Activated naive CD4-positive, alpha-beta T cell treated with anti-CD3 and anti-CD28 coated beads, Interleukin-2, amount 10 ng/mL, durations not matched to agents 7 days and 5 days (primary cell): ENCODE measurements at places on chromosomes 7 and 10.

DNA sequence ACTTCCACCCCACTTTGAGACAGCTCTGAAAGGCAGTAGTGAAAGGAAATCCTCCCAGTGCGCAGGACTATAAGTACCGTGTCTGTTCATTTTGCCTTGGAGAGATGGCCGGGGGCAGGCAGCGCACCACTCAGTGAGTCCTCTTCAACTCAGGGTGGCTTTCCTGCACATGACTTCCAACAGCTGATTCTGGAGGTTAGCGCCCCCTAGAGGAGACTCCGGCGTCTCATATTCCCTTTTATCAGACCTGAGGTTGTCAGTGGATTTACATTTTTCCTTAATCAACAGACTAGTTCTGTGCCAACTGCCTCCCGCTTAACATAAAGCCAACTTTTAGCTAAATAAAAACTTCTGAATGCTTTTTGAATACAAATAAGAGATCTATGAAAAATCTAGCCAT is 101.0 kb downstream of the HERPUD2 start:
- peak; percentile 43 for DNase-seq
- H3K27me3 ChIP-seq = no peaks in the 10 kb centered on the region
- H3K4me3 ChIP-seq = no peak overlapping the region
- H3K36me3 ChIP-seq = no peaks in the 10 kb centered on the region

DNA sequence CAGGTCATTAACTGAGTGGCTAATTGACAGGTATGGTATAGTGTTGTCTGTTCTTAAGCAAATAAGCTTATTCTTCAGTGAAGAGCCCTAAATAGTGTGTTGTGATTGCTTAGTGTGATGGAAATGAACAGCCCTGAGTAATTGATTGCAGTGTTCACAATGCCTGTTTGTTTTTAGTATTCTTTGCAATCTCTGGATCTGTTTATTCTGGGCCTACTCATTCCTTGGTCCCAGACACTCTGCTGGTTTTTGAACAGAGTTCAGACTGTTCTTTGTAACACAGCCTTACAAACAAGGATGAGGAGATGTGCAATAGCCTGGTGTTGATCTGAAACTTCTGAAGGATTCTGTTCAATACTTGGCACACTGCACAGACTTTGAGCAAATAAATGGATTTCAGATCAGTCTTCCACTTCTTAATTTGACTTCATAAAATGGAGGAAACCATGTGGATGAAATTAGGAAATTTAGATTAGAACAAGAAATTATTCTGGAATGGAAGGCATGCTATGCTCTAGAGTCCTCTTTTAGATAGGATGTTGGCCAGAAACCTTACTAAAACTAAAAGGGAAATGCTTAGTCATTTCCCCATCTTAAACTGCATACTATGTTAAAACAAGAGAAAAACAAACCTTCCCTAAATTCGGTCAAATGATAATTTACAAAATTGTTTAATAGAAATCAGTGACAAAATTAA is 444.2 kb upstream of the SEMA3D start:
- no peaks in the 10 kb centered on the region for H3K36me3 ChIP-seq
- no peak overlapping the region for H3K4me3 ChIP-seq
- no peak for DNase-seq
- no peaks in the 10 kb centered on the region for H3K4me1 ChIP-seq
- H3K27ac ChIP-seq = no peak overlapping the region

DNA sequence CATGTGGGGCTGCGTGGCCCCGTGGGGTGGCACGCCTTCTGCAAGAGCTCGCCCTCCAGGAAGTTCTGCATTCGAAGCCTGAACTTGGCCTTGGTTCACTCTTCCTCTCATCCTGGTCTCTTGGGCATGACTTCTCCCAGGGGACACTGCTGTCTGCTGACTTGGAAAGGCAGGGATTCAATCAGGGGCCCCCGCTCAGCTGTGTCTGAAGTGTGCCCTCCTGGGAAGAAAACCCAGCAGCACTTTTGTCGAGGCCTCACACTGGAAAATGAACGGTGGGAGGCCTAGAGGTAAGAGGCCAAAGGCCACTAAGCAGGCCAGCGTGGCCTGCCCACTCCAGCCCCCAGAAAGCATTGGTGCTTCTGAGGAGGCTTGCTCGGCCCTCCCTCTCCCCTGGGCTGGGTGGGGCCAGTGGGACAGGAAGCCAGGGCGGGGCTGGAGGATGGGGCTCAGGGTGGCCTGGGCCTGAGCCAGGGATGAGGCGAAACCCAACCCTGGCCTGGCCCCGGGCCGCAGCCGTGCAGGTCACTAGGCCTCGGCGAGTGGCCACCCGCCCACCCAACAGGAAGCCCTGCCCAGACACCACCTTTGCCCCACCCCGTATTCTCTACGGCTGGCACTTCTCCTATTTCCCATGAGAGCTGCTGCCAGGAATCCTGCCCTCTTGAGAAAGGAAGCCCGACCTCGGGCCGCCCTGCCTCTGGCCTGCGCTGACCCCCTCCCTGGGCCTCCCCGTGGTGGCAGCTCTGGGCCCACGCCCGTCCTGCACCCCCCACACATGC is 81.1 kb downstream of the ZMIZ1 start:
- peak overlapping the region; percentile 86 for H3K27ac ChIP-seq
- peak; percentile 78 for DNase-seq
- peaks cover 67% of the 10 kb centered on the region for H3K4me1 ChIP-seq
- H3K4me3 ChIP-seq = no peak overlapping the region
- peaks cover 3% of the 10 kb centered on the region for H3K36me3 ChIP-seq

GRCh38 chr10:84257343-84258020 is 12.6 kb downstream of the RGR start:
- no peaks in the 10 kb centered on the region for H3K36me3 ChIP-seq
- H3K27me3 ChIP-seq = peaks cover 40% of the 10 kb centered on the region
- H3K27ac ChIP-seq = no peak overlapping the region
- no peak overlapping the region for H3K4me3 ChIP-seq

GRCh38 chr10:116398224-116398623 is 29.4 kb upstream of the PNLIPRP3 start:
- no peak overlapping the region for H3K4me3 ChIP-seq
- H3K27ac ChIP-seq = no peak overlapping the region
- DNase-seq = no peak
- no peaks in the 10 kb centered on the region for H3K4me1 ChIP-seq

DNA sequence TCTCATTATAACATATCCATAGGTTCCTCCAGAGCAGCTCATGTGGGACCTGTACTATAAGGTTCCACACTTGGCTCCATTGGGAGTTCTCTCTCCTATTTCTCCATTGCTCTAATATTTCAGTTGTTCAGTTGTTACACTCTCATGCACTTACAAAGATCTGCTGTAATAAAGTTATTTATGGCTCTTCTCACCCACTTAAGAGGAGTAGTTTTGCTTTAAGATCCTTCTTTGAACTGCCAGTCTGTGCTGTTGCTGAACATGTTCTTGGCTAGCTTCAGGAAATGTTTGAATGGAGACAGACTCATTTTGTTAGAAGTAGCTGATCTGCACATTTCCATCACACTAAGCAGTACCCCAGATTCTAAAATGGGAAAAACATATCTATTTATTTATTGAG is 250.1 kb downstream of the CDK14 start:
- H3K36me3 ChIP-seq = no peaks in the 10 kb centered on the region
- H3K4me1 ChIP-seq = no peaks in the 10 kb centered on the region
- DNase-seq = no peak
- no peaks in the 10 kb centered on the region for H3K27me3 ChIP-seq
- H3K4me3 ChIP-seq = no peak overlapping the region

DNA sequence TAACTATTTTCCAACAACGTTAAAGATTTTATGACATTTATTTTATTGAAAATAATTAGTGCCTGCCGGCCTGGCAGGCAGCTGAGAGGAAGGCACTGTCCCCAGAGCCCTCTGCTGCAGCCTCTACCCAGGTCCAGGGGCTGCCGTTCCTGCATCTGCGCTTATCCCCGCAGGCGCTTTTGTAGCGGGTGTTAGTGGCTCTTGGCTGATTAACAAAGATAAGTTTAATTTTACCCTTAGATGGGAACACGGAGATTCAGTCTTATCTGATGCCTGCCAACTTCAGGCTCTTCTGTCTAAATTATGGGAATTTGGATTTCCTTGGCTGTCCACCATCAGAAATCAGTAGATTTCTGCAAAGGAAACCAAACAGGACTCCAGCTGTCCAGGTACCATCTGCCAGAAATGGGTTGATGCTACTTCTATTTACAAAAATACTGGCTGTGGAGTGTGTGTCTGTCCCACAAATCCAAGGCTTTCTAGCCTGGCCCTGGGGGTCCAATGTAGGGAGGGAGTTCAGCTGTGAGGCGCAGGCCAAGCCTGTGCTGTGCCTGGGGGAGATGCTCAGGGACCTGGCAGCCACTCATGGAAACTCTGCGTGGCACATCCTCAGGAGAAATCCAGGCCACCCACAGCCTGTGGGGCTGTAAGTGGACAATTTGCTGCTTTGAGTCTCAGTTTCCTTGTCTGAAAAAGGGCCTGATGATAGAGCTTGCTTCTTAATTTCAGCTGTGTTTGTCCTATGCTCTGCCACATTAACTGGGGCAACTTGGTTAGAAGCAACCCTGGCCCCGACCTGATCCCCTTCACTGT is 62.0 kb upstream of the IGFBP3 start:
- no peak for DNase-seq
- no peak overlapping the region for H3K4me3 ChIP-seq
- H3K36me3 ChIP-seq = no peaks in the 10 kb centered on the region
- no peaks in the 10 kb centered on the region for H3K4me1 ChIP-seq

- no peak overlapping the region for H3K4me3 ChIP-seq
- no peak for DNase-seq
- H3K36me3 ChIP-seq = no peaks in the 10 kb centered on the region
- no peaks in the 10 kb centered on the region for H3K4me1 ChIP-seq
Observed at GRCh38 chr7:111958896-111959295, 247.3 kb downstream of the DOCK4 start.

DNA sequence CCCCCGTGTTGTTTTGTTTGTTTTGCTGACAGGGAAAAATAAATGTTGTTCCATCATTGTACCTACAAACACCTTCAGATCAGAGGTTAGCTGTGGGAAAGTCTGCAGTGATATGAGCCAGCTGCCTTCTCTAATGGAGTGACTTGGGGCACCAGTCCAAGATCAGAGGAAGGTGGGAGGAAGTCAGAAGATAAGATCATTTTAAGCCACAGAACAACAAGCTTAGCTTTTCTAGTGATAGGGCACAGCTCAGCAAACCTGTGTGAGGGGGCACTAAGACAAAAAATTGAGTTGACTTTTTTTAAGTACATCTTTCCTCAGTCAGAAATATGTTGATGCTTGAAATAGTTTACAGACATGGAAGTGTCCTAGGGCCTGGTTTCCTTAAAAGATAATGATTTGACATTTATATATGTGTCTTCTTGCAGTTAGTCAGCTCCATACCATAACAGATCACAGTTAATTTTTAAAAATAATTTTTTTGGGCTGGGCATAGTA is 240.3 kb upstream of the KAT6B start:
- H3K4me3 ChIP-seq = peak overlapping the region; percentile 73
- peak; percentile 60 for DNase-seq
- no peaks in the 10 kb centered on the region for H3K27me3 ChIP-seq
- peaks cover 72% of the 10 kb centered on the region for H3K4me1 ChIP-seq

DNA sequence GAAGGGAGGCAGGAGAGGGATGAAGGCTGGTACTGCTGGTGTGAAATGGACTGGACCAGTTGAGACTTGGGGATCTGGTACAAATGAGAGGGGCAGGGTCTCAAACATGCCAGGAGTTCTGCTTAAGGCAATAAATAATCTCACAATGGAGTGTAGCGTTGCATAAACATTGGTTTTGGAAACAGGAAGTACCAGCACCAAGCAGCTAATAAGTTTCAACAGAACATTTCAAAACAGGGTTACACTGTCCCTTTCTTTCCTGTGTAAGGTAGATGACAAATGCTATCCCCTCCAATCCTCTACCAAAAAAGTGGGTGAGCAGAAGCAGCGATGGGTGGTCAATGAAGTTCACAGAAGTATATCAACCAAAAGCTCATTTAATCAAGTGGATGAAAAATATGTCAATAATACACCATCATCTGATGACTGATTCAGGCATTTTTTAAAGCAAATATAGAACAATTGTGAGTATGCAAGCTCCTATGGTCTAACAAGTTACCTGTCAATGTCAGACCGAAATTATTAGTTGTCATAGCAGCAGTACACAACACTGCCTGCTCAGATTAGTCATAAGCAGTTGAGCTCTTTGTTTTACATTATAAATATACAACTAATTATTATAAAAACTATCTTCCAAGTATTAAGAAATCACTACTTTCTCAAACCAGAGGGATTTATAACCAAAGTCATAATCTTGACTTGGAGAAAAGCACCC is 220.0 kb downstream of the FAM107B start:
- H3K4me1 ChIP-seq = peaks cover 87% of the 10 kb centered on the region
- peak overlapping the region; percentile 77 for H3K27ac ChIP-seq
- no peaks in the 10 kb centered on the region for H3K27me3 ChIP-seq
- H3K36me3 ChIP-seq = peaks cover 56% of the 10 kb centered on the region

GRCh38 chr10:86251426-86251825 is 115.2 kb downstream of the GRID1 start:
- no peak for DNase-seq
- no peaks in the 10 kb centered on the region for H3K36me3 ChIP-seq
- H3K27ac ChIP-seq = no peak overlapping the region
- H3K27me3 ChIP-seq = peaks cover 4% of the 10 kb centered on the region
- H3K4me1 ChIP-seq = no peaks in the 10 kb centered on the region
- no peak overlapping the region for H3K4me3 ChIP-seq

- H3K4me3 ChIP-seq = no peak overlapping the region
- no peaks in the 10 kb centered on the region for H3K36me3 ChIP-seq
- DNase-seq = no peak
- H3K4me1 ChIP-seq = no peaks in the 10 kb centered on the region
- no peaks in the 10 kb centered on the region for H3K27me3 ChIP-seq
Observed at GRCh38 chr10:82817676-82818422, 942.9 kb downstream of the NRG3 start.

DNA sequence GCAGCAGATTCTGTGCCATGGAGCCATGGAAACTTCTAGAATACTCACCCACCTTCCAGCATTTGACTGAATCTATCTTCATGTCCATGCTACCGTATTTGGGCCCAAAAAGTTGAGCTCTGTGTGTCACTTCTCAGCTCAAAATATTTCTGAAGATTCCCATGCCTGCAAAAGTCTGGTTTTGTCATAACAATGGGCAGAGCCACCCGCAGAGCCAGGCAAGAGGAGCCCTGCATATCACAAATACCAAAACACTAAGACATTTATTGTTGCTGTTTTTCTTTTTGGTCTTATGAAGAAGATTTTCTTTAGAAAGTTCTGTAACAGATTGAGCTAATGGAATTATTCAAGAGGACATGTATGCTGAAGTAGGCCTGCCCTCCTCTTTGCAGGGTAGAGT is 68.1 kb downstream of the PRTFDC1 start:
- H3K27me3 ChIP-seq = peaks cover 4% of the 10 kb centered on the region
- H3K27ac ChIP-seq = no peak overlapping the region
- H3K36me3 ChIP-seq = peaks cover 21% of the 10 kb centered on the region
- no peak overlapping the region for H3K4me3 ChIP-seq
- no peak for DNase-seq

GRCh38 chr7:50608196-50608906 is 43.1 kb upstream of the DDC start:
- peaks cover 40% of the 10 kb centered on the region for H3K4me1 ChIP-seq
- DNase-seq = no peak
- peaks cover 27% of the 10 kb centered on the region for H3K36me3 ChIP-seq
- H3K27me3 ChIP-seq = peaks cover 11% of the 10 kb centered on the region

- peaks cover 6% of the 10 kb centered on the region for H3K4me1 ChIP-seq
- peaks cover 8% of the 10 kb centered on the region for H3K27me3 ChIP-seq
- no peak overlapping the region for H3K27ac ChIP-seq
- H3K4me3 ChIP-seq = no peak overlapping the region
- no peak for DNase-seq
- no peaks in the 10 kb centered on the region for H3K36me3 ChIP-seq
Observed at GRCh38 chr7:45325378-45325777, 167.8 kb downstream of the RAMP3 start.

- peaks cover 33% of the 10 kb centered on the region for H3K27me3 ChIP-seq
- DNase-seq = no peak
- H3K4me1 ChIP-seq = peaks cover 2% of the 10 kb centered on the region
Observed at GRCh38 chr10:133219782-133220181, 10.2 kb upstream of the UTF1 start.

GRCh38 chr10:110456523-110457091 is 41.1 kb upstream of the DUSP5 start:
- H3K4me3 ChIP-seq = no peak overlapping the region
- no peaks in the 10 kb centered on the region for H3K36me3 ChIP-seq
- DNase-seq = no peak
- no peak overlapping the region for H3K27ac ChIP-seq
